ENCODE measurements at places on chromosomes 1 and 21. TPM values are rescaled to one million over a fixed set of nuclear protein-coding genes. Genes with fewer than 3 reads are reported as not detected.

Gene GJA9
- not detected for total RNA-seq

Gene FLG2
- not detected for total RNA-seq

Gene PLA2G5
- total RNA-seq: not detected

Gene ANGPTL3
- not detected for total RNA-seq

Gene ZFP69B
- total RNA-seq: 5.1 TPM

Gene CELA3A
- total RNA-seq: not detected

Gene S100A6
- total RNA-seq: 543 TPM

Gene LMO4
- 63.7 TPM for total RNA-seq

Gene GNG12
- total RNA-seq: not detected

Gene TTLL10
- total RNA-seq: not detected

Gene METTL25B
- total RNA-seq: 44.0 TPM

Gene BSND
- 0.12 TPM for total RNA-seq

Gene CFAP141
- total RNA-seq: not detected

Gene TOR1AIP2
- total RNA-seq: 50.1 TPM

Gene NUF2
- total RNA-seq: 82.9 TPM

Gene RGS4
- total RNA-seq: not detected

Gene RHD
- total RNA-seq: not detected

Gene HYI
- 8.0 TPM for total RNA-seq

Gene SLAMF1
- 59.3 TPM for total RNA-seq

Gene CRNN
- not detected for total RNA-seq

Gene RRAGC
- total RNA-seq: 16.7 TPM

Gene HAO2
- total RNA-seq: not detected

Gene KRTAP21-2
- total RNA-seq: not detected

Gene CD34
- 0.02 TPM for total RNA-seq

Gene PRAMEF20
- not detected for total RNA-seq

Gene SLFNL1
- total RNA-seq: 0.35 TPM

Gene TNFSF4
- total RNA-seq: 0.47 TPM

Gene CACHD1
- total RNA-seq: 0.06 TPM

Gene S100A3
- not detected for total RNA-seq

Gene OR2L5
- total RNA-seq: not detected

Gene XCL2
- total RNA-seq: 37.9 TPM

Gene DIRAS3
- not detected for total RNA-seq

Gene BECN2
- not detected for total RNA-seq

Gene CHAF1B
- total RNA-seq: 29.2 TPM

Gene RIT1
- total RNA-seq: 24.7 TPM

Gene NGF
- not detected for total RNA-seq

Gene TRMT1L
- total RNA-seq: 23.2 TPM

Gene HSD3B1
- total RNA-seq: not detected

Gene FCN3
- not detected for total RNA-seq

Gene OR2T2
- total RNA-seq: not detected

Gene TMEM69
- 20.9 TPM for total RNA-seq

Gene OR2T35
- not detected for total RNA-seq

Gene VANGL2
- not detected for total RNA-seq

Gene LRRN2
- total RNA-seq: not detected
